Activated CD8-positive, alpha-beta memory T cell treated with anti-CD3 and anti-CD28 coated beads for 4 hours (primary cell): ENCODE measurements at places on chromosomes 4 and X.

GRCh38 chr4:140662082-140662869, 93.5 kb upstream of the UCP1 start:
- no peak for DNase-seq

DNA sequence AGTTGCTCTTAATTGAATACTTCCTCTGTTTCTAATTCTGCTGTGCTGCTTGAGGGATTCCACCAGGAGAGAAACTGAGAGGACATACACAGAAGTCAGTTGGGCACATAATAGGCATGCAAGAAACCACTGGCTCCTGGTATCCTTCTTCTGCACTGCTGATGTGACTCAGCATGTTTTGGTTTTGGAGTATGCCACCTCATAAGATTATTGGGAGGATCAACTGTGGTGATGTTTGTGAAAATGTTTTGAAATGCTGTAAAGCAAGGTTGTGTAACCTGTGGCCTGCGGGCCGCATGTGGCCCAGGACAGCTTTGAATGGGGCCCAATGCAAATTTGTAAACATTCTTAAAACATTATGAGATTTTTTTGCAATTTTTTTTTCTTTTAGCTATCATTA, 119.6 kb downstream of the GATB start:
- no peak for DNase-seq

GRCh38 chrX:118637997-118638396, 89.4 kb upstream of the IL13RA1 start:
- no peak for DNase-seq

DNA sequence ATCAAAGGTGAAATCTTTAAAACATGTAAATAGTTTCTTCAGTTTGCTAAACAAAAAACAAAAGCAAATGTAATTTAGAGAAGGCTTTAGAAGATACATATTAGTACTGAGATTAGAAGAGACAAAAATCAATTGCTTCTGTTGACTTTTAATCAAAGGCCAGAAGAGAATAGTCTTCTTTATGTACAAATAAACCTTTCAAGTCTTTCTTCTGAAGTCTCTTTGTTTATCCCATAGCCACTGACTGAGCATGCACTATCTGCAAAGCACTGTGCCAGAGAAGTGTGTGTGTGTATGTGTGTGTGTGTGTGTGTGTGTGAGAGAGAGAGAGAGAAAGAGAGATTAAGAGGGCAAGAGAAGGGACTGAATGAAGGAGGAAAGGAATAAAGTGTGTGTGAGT, 198.4 kb downstream of the GLUD2 start:
- no peak for DNase-seq

GRCh38 chrX:153867139-153867538, 18.8 kb downstream of the L1CAM start:
- DNase-seq: no peak

DNA sequence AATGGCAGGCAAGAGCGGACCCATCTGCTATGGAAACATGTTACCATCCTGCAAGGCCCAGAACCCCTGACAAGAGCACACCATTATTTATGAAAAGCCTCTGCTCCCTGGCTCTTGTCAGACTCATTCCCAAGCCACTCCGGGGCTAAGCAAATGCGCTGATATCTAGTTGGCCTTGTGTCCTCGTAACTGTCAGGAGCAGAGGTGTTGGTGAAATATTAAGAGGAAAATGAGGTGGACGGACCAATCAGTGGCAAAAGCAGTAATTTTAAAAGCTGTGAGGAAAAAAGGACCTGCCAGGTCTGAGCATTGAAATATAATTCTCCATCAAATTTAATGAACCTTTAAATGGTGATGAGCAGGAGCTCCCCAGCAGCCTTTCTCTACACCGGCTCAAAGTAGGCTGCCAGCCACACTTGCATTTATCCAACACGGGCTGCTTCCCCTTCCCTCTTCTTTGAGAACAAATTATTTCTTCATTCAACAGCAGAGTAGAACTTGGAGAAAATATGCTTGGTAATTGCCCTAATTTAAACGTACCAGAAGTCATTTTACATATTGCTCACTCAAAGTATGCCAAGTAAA, 214.3 kb downstream of the RASL11B start:
- no peak for DNase-seq
